ENCODE measurements at places on chromosomes 16 and 17. TPM values are rescaled to one million over a fixed set of nuclear protein-coding genes. Genes with fewer than 3 reads are reported as not detected.

CORO1A gene
- 6.4 TPM for polyA plus RNA-seq

- no peak for DNase-seq
Observed at GRCh38 chr16:68676113-68676860, 31.2 kb downstream of the CDH3 start.

KRT17 gene
- not detected for polyA plus RNA-seq

AHSP gene
- not detected for polyA plus RNA-seq

DHX40 gene
- 21.9 TPM for polyA plus RNA-seq

- no peak for DNase-seq
Observed at GRCh38 chr16:84742641-84743092, 42.9 kb downstream of the USP10 start.

CTF1 gene
- polyA plus RNA-seq: 13.5 TPM

- no peak for DNase-seq
Observed at GRCh38 chr17:63419949-63420867, 25.9 kb downstream of the CYB561 start.

DNA sequence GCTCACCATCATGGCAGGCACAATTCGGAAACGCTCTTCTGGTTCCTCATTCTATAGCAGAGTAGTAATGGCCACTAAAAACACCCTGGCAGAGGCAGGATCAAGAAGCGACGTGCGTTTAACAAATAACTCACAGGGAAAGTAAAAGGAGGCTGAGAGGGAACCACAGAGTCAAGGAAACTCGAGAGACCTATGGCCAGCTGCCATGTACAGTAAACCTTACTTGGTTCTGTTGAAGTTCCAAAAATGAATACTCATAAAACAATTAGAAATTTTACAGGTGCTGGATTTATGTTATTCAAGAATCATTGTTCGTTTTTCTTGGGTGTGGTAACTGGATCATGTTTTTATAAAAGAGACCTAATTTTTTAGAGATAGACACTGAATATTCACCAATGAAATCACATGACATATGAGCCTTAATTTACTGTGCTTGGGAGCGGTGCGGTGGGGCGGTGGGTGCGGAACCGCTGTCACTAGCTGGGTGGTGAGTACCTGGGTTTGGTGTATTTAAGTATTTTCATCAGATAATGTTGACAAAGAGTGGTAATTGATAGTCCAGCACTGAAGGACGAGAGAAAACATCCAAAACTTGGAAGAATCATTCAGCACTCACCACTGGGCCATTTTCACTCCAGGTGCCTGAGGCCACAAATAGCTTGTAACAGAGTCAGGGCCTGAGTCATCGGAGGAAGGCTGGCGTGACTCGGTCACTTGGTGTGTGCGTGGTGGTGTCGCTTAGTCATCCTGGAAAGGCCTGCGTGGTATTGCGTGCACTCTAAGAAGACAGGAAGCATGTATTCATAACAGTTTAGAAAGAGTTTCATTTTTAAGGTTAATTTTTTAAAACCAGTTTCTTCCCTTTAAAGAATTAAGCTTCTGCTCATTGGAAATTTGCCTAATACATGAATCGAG lies 135.4 kb upstream of the CHMP6 start:
- peak; percentile 72 for DNase-seq

TEX19 gene
- not detected for polyA plus RNA-seq

MYO15A gene
- 0.30 TPM for polyA plus RNA-seq

- peak; percentile 84 for DNase-seq
Observed at GRCh38 chr16:67667817-67668494, 1.3 kb downstream of the C16orf86 start.

AOC2 gene
- 0.23 TPM for polyA plus RNA-seq

- DNase-seq: no peak
Observed at GRCh38 chr16:1162701-1163566, 10.0 kb downstream of the CACNA1H start.

- no peak for DNase-seq
Observed at GRCh38 chr16:50996830-50997186, 154.3 kb downstream of the SALL1 start.

GRCh38 chr16:74743045-74743667 lies 31.5 kb downstream of the FA2H start:
- DNase-seq: no peak

DNA sequence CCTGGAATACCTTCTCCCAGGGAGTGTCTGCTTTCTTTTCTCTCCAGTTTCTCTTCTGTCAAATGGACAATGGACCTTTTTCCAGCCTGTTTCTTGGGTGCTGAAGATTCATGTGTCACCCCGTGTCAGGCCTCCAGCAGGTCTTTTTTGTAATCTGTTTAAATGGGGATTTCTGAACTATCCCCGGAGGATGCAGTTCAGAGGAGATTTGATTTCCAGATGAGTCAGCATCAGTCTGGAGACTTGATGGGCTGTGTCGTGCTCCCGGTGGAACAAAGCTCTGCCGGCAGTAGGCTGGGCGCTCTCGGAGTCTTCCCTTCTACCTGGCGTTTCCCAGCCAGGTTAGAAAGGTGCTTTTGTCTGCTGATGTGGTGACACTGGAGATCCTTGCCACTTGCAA lies 440.6 kb downstream of the HS3ST3B1 start:
- DNase-seq: no peak

PITPNM3 gene
- polyA plus RNA-seq: 0.42 TPM

- no peak for DNase-seq
Observed at GRCh38 chr16:4936181-4936990, 562 bp downstream of the PPL start.

- DNase-seq: no peak
Observed at GRCh38 chr17:82592289-82592766, 55.9 kb downstream of the WDR45B start.

MYH13 gene
- polyA plus RNA-seq: 0.01 TPM

MYH11 gene
- 10.1 TPM for polyA plus RNA-seq

NGFR gene
- 5.7 TPM for polyA plus RNA-seq

DNA sequence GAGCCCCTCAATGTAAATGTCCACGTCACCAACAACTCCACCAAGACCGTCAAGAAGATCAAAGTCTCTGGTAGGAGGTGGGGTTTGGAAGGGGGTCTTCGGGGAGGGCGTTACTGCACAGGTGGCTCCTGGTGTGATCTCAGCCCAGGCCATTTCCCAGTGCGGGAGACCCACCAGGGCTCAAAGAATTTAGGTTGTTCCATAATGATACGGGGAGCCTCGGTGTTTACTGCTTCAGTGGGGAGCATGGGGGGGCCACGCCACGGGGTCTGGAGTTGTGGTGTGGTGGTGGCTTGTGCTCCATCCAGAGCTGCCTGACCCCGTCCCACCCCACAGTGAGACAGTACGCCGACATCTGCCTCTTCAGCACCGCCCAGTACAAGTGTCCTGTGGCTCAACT lies 7.8 kb downstream of the ARRB2 start:
- DNase-seq: no peak

DNA sequence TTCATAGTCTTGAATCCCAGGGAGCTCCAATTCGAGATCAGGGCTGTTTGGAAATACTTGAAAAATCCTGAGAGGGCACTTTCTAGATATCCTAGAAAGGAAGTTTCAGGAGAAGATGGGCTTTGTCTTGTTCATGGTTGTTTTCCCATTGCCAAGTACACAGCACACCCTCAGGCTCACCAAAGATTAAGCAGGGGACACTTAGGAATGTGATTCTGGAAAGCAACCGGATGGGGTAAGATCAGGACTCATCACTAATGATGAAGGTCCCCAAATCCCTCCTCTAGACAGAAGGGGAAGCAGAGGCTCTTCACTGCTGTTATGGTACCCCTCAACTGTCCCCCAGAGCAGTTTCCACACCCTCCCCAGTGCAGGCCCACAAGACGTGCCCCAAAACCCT lies 40.7 kb downstream of the VAC14 start:
- DNase-seq: no peak

NPB gene
- 0.61 TPM for polyA plus RNA-seq

GRCh38 chr16:81530296-81530721 lies 85.7 kb downstream of the CMIP start:
- no peak for DNase-seq

- no peak for DNase-seq
Observed at GRCh38 chr17:1563786-1564613, 1.4 kb upstream of the PITPNA start.

DNA sequence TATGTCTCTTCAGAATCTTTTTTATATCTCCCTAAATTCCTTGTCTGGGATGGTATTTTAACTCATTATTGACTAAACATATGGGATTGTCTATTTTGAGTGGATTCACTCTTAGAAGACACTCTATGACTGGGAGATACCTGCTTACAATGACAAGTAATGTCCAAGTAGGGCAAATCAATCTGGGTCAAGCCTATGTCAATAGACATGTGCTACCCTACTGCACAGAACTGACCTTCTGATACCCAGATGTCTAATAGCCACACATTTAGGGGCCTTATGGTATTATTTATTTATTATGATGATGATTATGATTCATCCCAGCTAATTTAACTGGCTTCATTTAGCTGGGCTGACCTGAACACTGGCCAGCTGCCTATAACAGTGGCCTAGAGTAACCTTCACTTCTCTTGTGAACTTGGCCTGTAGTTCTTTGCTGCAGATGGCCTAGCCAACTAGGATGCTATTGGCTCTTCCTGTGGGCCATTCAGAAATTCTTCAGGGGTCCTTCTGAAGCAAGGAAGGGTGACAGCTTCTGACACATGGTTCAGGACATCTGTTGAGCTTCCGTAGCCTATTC lies 138.0 kb downstream of the ANKFN1 start:
- DNase-seq: no peak

DNA sequence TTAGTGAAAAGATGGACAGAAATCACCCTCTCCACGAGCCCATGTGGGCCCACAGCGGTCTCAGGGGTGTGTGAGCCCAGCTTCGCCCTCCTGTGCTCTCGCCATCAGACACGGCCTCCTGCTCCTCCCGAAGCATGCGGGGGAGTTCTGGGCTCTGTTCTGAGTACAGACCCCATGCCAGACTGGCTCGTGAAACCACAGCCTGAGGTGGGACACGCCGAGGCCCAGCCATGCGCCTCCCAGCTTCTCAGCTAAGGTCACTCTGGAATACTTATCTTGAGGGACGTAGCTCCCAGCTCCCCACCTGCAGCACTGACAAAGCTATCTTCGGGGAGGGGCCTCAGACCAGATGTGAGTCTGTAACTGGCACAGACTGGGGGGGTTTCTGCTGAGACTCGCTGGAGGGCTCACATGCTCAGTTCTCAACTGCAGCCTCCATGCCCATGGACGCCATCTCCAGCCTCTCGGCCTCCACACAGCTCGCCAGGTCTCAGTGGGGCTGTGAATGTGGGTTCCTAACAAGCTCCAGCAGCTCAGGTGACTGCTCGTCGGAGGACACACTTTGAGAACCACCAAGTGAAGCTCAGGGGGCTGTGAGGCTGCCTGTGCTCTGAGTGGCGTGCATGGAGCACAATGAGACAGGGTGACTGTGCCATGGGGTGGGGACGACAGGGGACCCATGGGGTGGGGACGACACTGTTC lies 95.2 kb downstream of the ZNF778 start:
- DNase-seq: no peak

SEPTIN12 gene
- polyA plus RNA-seq: not detected

DNA sequence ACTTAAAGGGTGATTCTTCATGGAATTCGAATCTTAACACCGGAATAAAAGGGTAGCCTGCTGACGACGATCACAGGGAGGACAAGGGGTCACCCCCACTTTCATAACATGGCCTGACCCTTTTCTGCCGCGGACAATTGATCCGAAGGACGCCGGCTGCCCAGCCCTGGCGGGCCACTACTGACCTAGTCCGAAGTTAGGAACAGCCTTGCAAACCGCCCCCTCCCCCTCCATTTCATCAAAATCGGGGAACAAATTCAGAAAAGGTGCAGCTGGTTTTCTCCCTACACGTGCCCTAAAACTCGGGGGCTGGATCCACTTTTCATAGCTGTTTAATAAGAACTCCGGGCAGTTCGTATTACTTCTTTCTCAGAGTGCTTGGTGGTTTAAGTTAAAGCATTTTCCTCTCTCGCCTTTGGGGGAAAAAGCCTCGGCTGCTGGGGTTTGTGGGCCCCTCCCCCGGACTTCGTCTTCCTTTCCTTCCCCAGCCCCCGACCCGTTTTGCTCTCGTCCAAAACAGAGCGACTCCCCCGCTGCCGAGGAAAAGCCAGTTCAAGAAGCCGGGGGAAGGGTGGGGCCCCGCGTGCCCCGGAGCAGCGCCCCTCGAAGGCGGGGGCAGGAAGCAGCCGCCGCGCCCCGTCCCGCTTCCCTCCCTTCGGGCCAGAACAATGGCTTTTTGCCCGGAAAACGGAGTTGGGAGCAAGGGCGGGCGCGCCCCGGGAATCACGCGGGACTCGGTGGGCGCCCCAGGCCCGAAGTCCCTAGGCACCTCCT lies 641 bp upstream of the CBX2 start:
- peak; percentile 83 for DNase-seq

All from heart left ventricle (tissue), 16 donors.